ENCODE measurements at places on chromosomes 1 and 21.

DNA sequence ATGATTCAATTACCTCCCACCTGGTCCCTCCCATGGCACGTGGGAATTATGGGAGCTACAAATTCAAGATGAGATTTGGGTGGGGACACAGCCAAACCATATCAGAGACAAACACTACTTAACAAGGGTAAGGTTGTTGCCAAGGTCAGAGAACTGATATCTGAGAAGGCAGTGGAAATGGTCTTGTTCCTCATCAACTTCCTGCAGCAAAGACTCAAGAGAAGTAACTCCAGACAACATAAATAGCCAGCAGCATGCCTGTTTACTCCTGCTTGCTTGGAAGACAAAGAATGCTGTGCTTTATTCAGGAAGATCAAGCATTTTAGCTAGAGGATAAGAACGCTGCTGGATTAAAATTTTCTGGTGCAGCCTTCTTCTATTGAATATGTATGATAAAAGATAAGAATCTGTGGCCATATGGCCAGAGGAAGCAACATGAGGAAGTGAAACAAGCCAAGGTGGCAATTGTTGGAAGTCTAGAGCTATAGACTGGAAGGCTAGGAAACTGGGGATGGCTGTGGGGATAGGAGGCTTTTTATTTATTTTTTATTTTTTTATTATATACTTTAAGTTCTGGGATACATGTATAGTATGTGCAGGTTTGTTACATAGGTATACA, 36.4 kb downstream of the DDAH1 start:
- DNase-seq, result no peak

- no peak for DNase-seq
Measured at GRCh38 chr1:18302788-18303413, 177.8 kb upstream of the KLHDC7A start.

- no peak for DNase-seq
Measured at GRCh38 chr21:16536643-16537434, 807.1 kb downstream of the USP25 start.

DNA sequence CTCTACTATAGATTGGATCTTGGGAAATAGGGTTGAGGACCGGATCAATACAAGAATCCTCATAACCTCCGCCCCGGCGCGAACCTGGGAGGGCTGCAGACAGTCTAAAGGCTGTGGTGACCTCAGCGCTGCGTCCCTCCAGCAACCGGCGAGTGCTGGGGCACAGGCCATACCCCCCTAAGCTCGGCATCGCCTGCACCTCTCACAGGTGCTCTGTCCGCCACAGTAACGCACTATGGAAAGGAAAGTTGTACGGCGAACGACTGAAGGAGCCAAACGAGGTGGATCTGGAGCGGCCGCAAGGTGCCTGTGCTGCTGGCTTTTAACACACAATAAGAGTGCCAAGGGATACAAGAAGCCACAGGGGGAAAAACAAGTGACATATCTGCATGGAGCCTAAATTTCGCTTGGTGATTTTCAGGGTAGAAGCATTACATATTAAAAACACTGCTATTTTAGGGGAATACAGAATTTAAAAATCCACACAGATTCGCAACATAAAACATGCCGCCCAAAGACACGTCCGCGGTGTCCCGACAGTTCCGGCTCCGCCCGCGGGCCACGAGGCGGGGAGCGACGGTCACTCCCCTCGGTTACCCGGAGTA, 1.4 kb upstream of the RBM15 start:
- DNase-seq, result peak; percentile 89

DNA sequence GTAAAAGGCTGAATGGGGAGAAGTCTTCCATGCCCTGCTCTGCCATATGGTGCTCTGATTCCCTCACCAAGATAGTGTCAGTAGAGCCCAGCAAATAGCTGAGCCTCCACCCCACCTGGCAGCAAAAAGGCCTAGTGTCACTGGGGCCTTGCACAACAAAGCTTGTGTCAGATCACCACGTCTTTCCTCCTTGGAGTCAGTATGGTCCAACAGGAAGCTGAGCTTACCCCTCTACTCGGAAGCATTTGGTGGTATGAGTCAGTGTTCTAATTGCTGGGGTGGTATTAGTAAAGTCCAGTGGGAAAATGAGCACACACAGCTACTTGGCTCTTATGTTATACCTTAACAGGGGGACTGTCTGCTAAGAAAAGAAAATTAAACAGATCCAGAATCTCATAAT, 18.7 kb upstream of the RRP15 start:
- no peak for DNase-seq

GRCh38 chr1:16617778-16618580, 4.6 kb upstream of the NBPF1 start:
- peak; percentile 85 for DNase-seq

DNA sequence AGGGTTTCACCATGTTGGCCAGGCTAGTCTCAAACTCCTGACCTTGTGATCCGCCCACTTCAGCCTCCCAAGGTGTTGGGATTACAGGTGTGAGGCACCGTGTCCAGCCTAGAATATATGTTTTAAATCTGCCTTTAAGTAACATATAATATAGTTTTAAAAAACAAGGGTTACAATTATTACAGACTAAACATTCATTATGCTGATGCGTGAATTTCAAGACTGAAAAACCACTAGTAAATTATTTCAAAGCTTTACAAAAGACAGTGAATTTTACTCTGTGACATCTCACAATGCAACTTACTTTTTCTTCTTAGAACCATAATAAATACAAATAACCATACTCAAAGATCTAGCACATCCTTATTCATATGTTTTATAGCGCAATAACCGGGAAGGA, 24.7 kb downstream of the ZNF684 start:
- no peak for DNase-seq

- DNase-seq, result no peak
Measured at GRCh38 chr1:246836209-246836966, 95.4 kb downstream of the AHCTF1 start.

DNA sequence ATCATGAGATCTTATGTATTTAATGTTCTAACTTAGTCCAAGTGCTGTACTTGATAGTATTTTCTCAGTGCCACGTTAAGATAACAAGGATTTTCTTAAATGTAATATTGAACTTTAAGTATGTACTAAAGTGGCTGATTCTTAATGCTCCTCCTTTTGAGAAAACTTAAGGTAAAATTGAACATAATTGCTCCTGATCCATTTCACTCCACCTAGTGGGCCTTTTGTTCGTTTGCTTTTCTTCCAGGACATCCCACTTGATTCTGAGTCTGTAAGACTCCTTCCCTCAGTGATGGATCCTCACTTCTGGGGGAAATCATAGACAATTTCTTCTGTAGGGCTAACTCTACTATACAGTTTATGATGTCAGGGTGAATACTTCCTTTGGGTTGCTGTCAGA, 173.1 kb downstream of the LMO4 start:
- DNase-seq, result no peak

DNA sequence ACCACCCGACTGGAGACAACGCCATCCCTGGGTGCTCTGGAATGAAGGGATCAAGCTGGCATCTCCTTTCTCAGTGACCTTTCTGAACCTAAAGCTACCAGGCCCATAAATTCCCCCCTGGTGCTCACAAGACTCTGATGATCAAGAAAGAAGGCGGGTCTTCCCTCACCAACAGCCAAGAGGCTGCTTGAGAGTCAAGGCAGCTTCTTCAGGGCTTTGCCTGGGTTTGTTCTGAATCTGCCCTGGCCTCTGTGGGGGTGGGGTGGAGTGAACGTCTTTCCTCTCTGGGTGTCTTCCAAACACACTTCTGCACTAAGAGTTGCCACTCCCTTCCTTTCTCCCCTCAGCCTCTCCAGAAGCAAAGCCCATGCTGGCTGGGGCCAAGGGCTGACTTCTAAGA, 36.1 kb downstream of the CD247 start:
- DNase-seq, result no peak

- DNase-seq, result peak; percentile 76
Measured at GRCh38 chr1:2354511-2355372, 36.6 kb downstream of the MORN1 start.

DNA sequence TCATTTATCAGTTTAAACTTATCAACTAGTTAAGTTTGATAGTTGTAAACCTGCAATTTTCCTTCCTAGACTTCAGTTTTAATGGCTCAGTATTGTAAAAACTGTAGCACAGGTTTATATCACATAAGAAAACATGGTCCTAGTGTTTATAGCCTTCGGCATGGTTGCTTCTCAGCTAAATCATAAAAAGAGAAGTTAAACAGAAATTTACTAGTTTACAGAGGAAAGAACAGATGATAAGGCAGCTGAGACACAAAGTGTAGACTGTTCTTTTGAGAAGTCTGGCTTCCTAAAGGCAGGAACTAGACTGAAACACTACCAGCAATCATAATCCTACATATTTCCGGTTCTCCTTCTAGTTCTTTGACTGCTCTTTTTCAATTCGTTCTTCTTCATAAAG, 39.8 kb downstream of the WNT2B start:
- DNase-seq, result no peak

- DNase-seq, result no peak
Measured at GRCh38 chr1:206834711-206835110, 30.7 kb upstream of the IL20 start.

- DNase-seq, result no peak
Measured at GRCh38 chr21:38937844-38938243, 132.1 kb downstream of the ETS2 start.

DNA sequence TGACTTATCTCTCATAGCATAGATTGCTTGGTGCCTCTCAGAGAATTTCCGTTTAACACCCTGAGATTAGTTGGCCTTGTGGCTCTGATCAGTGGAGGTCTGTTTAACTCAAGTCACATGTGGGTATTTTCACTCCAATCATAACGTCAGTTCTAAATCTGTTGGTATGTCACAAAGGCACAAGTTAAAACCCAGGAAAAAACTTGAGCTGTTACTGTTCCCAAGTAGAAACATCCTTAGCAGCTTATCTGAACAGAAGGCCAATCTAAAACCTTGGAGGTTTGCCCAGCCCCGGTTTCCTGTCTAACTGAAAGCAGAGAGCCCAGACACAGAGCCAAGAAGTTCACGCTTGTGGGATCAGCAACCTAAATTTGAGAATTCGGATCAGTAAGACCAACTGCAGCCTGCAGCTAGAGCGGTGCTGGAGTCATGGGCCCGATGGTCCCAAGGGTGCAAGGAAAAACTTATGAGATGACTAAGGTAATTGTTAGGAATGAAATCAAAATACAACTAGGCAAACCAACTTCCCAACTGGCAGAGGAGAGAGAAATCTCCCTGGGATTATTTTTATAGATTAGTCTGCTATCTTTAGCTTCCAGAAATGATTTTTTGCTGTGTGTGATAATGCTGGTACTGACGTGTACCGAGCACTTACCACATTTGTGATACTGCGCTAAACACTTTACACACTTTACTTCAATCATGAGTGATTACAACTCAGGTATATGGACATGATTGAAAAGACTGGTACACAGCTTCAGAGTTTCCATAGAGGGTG, 90.2 kb upstream of the C1orf21 start:
- DNase-seq, result peak; percentile 96

- DNase-seq, result no peak
Measured at GRCh38 chr1:18954270-18955071, 2.0 kb downstream of the IFFO2 start.

- DNase-seq, result no peak
Measured at GRCh38 chr21:37665230-37666024, 250.8 kb downstream of the KCNJ6 start.

- no peak for DNase-seq
Measured at GRCh38 chr1:37574834-37575480, 18.2 kb downstream of the DNALI1 start.

GRCh38 chr1:102047724-102048123, 51.0 kb upstream of the OLFM3 start:
- DNase-seq, result no peak

DNA sequence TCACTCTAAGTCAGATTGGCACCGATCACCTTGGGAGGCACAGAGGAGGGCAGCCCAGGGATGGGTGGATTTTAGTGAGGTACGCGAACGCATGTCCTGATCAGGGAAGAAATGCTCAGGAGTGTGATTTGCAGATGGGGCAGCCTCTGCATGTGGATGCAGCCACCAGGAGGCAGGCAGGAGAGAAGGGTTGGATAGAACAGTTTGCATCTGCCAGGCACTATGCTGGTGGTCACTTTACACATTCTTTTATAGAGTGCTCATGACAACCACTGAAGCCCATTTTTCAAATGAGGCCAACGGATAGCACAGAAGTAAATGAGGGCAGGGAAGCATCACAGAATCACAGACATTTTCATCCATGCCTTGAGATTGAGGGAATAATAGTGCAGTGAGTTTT, 5.7 kb downstream of the LAMB3 start:
- no peak for DNase-seq

DNA sequence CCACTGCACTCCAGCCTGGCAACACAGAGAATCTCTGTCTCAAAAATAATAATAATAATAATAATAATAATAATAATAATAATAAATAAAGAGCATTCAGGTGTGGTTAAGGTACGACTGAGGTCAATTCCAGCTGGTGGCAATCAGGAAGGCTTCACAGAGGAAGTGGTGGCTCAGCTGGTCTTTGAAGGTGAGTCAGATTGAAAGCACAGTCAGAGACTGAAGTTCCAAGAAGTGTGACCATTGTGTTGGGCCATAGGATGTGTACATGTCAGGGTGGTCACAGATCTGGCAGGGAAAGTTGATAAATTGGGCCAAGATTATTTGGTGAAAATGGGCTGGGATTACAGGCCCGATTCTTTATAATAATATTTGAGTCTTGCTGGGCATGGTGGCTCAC, 31.0 kb upstream of the MED18 start:
- DNase-seq, result no peak

- no peak for DNase-seq
Measured at GRCh38 chr1:191674626-191675179, 483.6 kb upstream of the RGS18 start.

- DNase-seq, result no peak
Measured at GRCh38 chr1:1281533-1282321, 1.5 kb downstream of the SCNN1D start.

DNA sequence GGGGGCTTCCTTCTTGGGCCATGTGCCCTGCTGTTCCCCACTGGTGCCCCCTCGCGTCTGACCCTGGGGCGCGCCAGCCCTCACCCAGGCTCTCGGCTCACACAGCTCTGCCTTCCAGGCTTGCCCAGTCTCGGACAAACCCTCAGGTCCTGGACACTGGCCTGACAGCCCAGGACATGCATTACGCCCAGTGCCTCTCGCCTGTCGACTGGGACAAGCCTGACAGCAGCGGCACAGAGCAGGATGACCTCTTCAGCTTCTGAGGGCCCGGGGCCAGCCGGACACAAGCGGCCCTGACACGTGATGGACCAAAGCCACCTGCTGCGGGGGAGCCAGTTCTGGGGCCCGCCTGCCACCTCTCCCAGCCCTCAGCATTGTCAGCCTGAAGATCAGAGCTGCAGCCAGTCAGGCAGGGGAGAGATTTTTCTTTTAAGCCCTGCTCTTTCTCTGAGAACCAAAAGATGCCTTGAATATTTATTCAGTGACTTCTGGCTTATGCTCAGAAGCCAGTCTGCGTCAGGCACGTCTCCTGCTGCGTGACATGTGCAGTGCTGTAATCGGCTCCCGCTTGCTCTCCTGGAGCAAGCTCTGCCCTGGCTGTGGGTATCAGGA, 23.4 kb downstream of the LDLRAP1 start:
- DNase-seq, result no peak

GRCh38 chr1:11046270-11046566, 821 bp downstream of the MASP2 start:
- no peak for DNase-seq

- no peak for DNase-seq
Measured at GRCh38 chr1:60988891-60989290, 93.5 kb upstream of the NFIA start.

- no peak for DNase-seq
Measured at GRCh38 chr21:42560517-42561179, 47.0 kb downstream of the SLC37A1 start.

Data from lower leg skin (tissue), 4 donors.